Cardiac muscle cell (in vitro differentiated cells and primary cell): ENCODE measurements at places on chromosomes 11 and 22.

DNA sequence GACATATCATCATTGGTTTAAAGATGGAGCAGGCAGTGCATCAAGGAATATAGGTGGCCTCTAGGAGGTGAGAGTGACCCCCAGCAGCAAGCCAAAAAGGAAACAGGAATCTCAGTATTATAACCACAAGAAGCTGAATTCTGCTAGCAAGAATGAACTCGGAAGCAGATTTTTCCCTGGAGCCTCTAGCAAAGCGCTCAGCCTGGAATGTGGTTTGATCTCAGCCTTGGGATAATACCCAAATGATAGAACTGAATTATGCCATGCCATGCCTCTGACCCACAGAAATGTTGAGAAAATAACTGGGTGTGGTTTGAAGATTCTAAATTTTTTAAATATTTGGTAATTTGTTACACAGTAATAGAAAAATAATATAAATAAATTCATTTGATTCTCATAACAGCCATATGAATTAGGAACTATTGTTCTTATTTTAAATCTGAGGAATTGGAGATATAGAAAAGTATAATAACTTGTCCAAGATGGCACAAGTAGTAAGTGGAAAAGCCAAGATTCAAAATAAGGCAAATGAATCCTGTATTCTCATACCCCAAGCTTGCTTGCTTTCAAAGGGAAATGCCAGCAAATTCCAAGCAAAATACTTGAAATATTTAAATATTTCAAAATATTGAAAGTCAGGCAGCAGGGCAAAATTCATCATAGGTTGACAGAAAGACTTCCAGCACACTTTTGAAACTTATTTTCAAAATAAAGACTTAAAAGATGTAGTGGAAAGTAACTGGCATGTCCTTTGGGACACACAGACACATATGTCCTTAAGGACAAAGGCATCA lies 567.4 kb downstream of the KCNA4 start:
- peak; percentile 23 for DNase-seq

- no peak for DNase-seq
Measured at GRCh38 chr22:28250036-28250695, 331.1 kb upstream of the PITPNB start.

DNA sequence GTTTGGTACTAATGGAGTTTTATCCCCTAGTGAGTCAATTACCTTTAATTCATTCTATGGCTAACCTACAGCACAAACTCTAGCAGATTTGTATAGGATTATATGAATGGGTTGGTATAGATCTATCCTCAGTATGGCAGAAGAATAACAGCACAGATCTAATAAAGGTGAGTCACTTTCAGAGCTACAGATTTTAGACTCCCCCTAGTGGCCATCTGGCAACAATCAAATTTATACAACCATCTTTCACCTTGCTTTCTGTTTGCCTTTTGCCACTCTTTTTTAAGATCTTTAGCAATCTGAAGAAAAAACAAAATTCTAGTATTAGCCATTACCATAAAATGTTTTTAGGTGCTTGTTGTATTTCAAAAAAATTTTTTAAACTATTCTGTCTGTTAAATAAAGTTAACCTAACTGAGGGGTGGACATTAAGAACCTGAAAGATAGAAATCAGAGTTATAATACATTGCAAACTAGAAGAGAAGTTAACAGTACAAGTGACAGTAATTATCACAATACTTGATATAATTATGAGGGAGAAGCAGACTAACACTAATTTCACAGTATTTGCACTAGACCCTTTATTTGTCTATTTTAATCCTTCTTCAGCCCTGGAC lies 25.8 kb downstream of the DDIAS start:
- peak; percentile 65 for DNase-seq

- peak; percentile 49 for DNase-seq
Measured at GRCh38 chr11:72626414-72626936, 47.7 kb downstream of the PDE2A start.

DNA sequence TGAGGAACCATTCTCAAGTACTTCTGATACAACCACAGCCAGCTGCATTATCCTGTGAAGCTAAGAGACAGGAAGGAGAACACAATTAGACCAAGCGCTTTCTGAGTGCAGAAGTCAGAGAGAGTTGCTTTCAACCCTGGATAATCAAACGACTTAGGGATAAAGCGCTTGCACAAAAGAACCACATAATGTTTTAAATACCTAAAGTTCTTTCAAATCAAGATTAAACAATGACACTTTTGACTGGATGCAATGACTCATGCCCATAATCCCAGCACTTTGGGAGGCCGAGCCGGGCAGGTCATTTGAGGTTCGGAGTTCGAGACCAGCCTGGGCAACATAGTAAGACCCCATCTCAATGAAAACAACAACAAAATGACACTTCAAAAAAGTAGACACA lies 145.1 kb downstream of the SWAP70 start:
- no peak for DNase-seq
